K562 (cell line): ENCODE measurements at places on chromosomes 2 and 18.

DNA sequence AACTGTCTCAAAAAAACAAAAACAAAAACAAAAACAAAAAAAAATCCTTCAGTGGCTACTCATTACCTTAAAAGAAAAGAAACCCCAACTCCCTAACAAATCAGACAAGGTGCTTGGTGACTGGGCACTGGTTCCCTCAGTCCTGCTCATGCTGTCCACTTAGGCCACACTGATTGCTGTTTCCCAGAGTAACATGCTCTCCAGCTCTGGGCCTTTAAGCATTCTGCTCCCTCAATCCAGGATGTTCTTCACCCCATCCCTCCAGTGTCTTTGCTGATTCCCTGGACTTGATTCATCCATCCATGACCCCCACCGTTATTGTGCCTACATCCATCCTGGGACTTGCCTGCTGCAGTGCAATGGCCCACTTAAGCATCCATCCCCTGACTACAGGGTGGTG is 16.4 kb upstream of the XPO1 start:
- DNase-seq: no peak

GRCh38 chr2:176473851-176474250 is 204.6 kb downstream of the MTX2 start:
- no peak for DNase-seq

- no peak for DNase-seq
Observed at GRCh38 chr2:143410082-143410897, 281.1 kb downstream of the ARHGAP15 start.

- no peak for DNase-seq
Observed at GRCh38 chr18:228586-228985, 39.3 kb downstream of the THOC1 start.
